ENCODE measurements at places on chromosomes 2 and 18. TPM values are rescaled to one million over a fixed set of nuclear protein-coding genes. Genes with fewer than 3 reads are reported as not detected.

Gene EHD3
- total RNA-seq = 10.7 TPM

Gene GKN1
- not detected for total RNA-seq

Gene SLC8A1
- 7.7 TPM for total RNA-seq

Gene ACTR3
- 192 TPM for total RNA-seq

Gene LOXHD1
- total RNA-seq = not detected

Gene LYG2
- total RNA-seq = not detected

- no peak overlapping the region for H3K4me3 ChIP-seq
- no peaks in the 10 kb centered on the region for H3K27me3 ChIP-seq
- no peak for DNase-seq
- no peaks in the 10 kb centered on the region for H3K4me1 ChIP-seq
- H3K27ac ChIP-seq = no peak overlapping the region
- no peaks in the 10 kb centered on the region for H3K36me3 ChIP-seq
Measured at GRCh38 chr2:48605482-48606175, 12.0 kb upstream of the GTF2A1L start.

DNA sequence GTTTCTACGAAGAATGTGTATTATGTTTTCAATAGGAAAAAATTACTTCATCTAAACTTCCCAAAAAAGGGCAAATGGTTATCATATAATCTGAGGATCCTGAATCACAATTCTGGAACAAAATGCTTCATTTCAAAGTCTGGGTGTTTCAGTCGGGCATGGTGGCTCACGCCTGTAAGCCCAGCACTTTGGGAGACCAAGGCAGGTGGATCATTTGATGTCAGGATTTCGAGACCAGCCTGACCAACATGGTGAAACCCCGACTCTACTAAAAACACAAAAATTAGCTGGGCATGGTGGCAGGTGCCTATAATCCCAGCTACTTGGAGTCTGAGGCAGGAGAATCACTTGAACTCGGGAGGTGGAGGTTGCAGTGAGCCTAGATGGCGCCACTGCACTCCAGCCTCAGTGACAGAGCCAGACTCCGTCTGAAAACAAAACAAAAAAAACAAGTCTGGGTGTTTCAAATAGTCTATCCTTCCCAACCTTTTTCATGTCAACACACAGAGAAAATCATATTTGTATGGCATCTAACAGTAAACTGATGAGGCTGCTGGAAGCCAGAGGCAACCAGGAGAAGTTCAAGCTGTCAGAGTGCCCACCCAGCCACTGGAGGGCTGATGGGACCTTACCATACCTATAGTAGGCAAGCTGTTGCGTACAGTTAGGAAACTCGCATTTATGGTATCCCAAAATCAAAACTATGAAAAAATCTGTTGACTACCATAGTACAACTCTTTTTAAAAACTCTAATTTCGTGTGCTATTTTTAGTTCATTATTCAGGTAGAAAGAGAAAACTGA, 14.6 kb downstream of the NBAS start:
- no peaks in the 10 kb centered on the region for H3K4me1 ChIP-seq
- no peak for DNase-seq
- no peak overlapping the region for H3K4me3 ChIP-seq
- no peaks in the 10 kb centered on the region for H3K27me3 ChIP-seq
- peaks cover 7% of the 10 kb centered on the region for H3K36me3 ChIP-seq

DNA sequence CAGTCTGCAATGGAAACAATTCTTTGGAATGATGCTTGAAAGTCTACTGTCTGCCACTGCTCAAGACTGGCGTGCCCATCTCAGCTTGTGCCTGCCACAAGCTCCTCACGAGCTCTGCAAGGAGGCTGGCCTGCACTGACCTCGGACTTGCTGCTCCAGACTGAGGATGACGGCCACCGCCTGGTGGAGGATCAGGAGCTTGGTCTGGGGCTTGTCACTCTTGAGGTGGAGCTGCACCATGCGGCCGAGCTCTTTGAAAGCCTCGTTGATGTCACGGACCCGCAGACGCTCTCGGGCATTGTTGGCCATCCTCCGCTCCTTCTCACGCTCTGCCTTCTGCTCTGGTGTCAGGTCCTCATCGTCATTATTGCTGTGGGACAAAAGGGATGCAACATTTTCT, 269.4 kb upstream of the CCDC68 start:
- DNase-seq = peak; percentile 66
- H3K4me3 ChIP-seq = no peak overlapping the region
- peak overlapping the region; percentile 50 for H3K27ac ChIP-seq
- no peaks in the 10 kb centered on the region for H3K4me1 ChIP-seq

GRCh38 chr2:40859617-40860016, 407.7 kb upstream of the SLC8A1 start:
- no peaks in the 10 kb centered on the region for H3K36me3 ChIP-seq
- H3K4me3 ChIP-seq = no peak overlapping the region
- peak; percentile 68 for DNase-seq
- H3K27me3 ChIP-seq = no peaks in the 10 kb centered on the region
- no peak overlapping the region for H3K27ac ChIP-seq

DNA sequence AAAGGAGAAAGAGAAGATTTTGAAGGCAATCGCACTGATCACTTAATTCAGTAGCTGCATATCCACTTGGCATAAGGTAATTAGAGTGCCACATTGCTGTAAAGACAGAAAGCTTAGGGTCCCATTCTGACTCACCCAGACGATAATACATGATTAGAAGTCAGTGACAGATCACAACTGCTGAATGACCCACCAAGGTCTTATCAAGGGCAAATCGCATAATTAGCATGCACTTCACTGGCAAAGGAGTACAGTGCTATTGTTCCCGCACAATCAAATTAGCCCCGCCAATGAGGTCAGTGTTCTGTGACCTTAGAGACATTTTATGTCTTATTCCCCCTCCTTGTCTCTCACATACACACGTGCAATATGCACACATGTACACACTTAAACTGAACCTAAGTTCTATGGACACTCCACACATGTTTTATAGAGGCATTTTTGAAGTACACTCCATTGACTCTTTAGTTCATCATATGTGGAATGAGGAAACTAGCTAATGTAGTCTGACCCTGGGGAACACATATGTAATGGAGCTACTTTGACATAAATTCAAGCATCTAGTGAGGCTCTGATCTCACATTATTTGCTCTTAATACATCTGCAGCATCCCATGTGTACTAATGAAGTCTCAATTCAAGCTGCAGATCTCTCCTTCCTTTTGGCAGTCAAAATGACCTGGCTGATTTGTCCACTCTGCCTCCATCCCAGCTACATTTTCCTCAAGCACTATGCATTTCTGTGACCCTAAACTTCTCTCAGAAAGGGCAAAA, 673.8 kb upstream of the FANCL start:
- H3K36me3 ChIP-seq = no peaks in the 10 kb centered on the region
- no peak for DNase-seq
- no peaks in the 10 kb centered on the region for H3K4me1 ChIP-seq
- H3K27me3 ChIP-seq = no peaks in the 10 kb centered on the region
- H3K27ac ChIP-seq = peak overlapping the region; percentile 50

GRCh38 chr18:58323866-58324762, 280.1 kb downstream of the NEDD4L start:
- H3K27me3 ChIP-seq = peaks cover 6% of the 10 kb centered on the region
- no peaks in the 10 kb centered on the region for H3K4me1 ChIP-seq
- DNase-seq = peak; percentile 17
- no peak overlapping the region for H3K4me3 ChIP-seq

GRCh38 chr18:80086281-80086680, 22.8 kb upstream of the ADNP2 start:
- H3K27ac ChIP-seq = no peak overlapping the region
- H3K36me3 ChIP-seq = no peaks in the 10 kb centered on the region
- no peak overlapping the region for H3K4me3 ChIP-seq
- DNase-seq = no peak
- H3K27me3 ChIP-seq = no peaks in the 10 kb centered on the region

DNA sequence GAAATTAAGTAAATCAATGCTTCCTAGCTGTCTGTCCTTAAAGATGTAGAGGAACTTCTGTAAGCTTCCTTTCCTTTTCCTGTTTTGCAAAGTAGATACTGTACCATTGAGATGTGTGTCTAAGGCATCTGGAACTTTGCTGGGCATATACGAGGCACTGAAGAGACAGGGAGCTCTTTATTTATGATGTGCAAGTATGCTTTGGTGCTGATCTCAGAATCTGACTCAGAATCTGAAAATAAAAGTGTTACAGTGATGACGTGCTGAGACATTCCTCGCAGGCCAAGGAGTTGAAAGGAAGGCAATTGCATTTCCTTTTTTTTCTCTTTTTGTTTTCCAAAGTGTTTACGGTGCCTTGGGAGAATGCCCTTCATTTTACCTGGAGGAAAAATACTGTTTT, 230.9 kb upstream of the RGPD4 start:
- H3K27me3 ChIP-seq = no peaks in the 10 kb centered on the region
- H3K27ac ChIP-seq = no peak overlapping the region
- DNase-seq = no peak
- no peaks in the 10 kb centered on the region for H3K4me1 ChIP-seq

DNA sequence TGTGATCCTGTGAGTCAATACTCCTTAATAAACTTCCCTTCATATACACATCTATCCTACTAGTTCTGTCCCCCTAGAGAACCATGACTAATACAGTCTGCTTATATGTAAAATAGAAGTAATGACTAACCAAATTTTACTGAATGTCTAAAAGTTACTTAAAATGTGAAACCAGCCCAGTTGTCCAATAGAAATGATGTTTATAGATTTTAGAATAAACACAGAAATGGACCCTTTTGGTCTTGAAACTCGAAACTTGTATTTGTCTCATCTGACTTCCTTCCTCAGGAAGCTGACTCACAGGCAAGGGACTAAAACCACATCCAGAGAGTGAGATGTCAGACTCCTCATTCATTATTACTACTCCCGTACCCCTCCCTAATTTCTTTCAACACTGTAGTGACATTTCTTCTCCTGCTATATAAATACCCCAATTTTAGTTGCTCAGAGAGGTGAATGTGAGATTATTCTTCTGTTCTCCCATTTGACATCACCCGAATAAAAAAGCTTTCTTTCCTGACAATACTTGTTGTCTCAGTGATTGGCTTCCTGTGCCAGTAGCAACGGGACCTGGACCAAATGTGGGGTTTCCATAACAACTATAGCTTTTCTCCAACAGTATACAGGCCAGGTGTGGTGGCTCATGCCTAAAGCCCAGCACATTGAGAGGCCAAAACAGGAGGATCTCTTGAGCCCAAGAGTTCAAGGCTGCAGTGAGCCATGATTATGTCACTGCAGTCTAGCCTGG, 486.0 kb downstream of the ERBB4 start:
- no peak overlapping the region for H3K4me3 ChIP-seq
- no peaks in the 10 kb centered on the region for H3K4me1 ChIP-seq
- no peak overlapping the region for H3K27ac ChIP-seq
- H3K27me3 ChIP-seq = no peaks in the 10 kb centered on the region
- H3K36me3 ChIP-seq = no peaks in the 10 kb centered on the region

- no peak for DNase-seq
- H3K4me3 ChIP-seq = no peak overlapping the region
- H3K27me3 ChIP-seq = no peaks in the 10 kb centered on the region
- H3K36me3 ChIP-seq = no peaks in the 10 kb centered on the region
Measured at GRCh38 chr2:193294371-193294770, 1099.6 kb upstream of the TMEFF2 start.

- no peak for DNase-seq
- H3K4me1 ChIP-seq = no peaks in the 10 kb centered on the region
- H3K27ac ChIP-seq = no peak overlapping the region
- no peaks in the 10 kb centered on the region for H3K36me3 ChIP-seq
Measured at GRCh38 chr2:224731665-224732064, 15.5 kb upstream of the CCDC195 start.

- no peaks in the 10 kb centered on the region for H3K4me1 ChIP-seq
- no peaks in the 10 kb centered on the region for H3K27me3 ChIP-seq
- H3K27ac ChIP-seq = peak overlapping the region; percentile 45
Measured at GRCh38 chr18:77737405-77737804, 487.8 kb downstream of the GALR1 start.

All from endodermal cell (in vitro differentiated cells).